ENCODE measurements at places on chromosomes 5 and 9.

DNA sequence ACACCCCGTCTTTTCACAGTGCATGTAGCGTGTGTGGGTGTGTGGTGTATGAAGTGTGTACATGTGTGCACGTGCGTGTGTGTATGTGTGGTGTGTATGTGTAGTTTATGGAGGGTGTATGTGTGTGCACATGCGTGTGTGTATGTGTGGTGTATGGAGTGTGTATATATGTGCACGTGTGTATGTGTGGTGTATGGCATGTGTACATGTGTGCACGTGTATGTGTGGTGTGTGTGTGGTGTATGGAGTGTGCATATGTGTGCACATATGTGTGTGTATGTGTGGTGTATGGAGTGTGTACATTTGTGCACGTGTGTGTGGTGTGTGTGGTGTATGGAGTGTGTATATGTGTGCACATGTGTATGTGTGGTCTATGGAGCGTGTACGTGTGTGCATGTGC, 13.2 kb downstream of the MYMK start:
- no peak for DNase-seq

DNA sequence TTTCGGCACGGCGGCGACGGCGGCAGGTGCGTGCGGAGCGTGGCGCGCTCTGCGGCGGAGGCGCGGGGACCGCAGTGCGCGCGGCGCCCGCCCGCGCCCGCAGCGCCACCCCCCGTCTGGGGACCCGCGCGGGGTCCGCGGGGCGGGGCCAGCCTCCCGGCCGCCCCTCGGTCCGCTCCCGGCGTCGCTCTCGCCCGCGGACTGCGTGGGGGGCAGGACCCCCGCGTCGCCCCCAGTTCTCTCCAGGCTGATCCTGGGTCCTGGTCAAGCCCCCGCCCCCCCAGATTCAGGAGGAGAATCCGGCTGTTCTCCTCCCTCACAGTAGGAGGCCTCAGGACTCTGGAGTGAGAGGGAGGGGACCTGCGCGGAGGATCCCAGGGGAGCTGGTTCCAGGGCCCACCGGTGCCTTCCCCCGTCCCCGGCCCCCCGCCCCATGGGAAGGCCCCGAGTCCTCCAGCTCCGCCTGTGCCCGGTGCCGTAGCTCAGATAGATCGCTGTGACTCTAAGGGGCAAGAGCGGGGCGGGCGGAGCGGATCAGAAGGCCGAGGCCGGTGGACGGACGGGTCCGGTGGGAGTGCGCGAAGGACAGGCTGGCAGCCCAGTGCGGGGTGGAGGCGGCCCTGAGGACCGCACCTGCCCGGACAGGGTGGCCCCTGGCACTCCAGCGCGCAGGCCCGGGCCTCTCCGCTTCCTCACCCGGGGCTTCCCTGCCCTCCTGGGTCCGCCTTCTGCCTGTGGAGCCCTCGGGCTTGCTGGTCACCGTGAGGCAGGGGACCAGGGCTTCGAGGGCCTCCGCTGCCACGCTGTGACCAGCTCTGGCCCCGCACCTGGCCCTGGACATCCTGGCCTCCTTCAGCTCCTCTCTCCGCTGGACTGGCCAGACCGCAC, at the start of gene RNF208:
Gene RNF208, minus strand, starts transcription at position 51 of the 888 bp plus-strand sequence. CDS start 1,028 bp downstream, outside the sequence.
- DNase-seq, result no peak

- no peak for DNase-seq
Observed at GRCh38 chr9:31996331-31996730, 388.1 kb upstream of the ACO1 start.

GRCh38 chr9:4509590-4509984, 19.3 kb downstream of the SLC1A1 start:
- DNase-seq, result no peak

- no peak for DNase-seq
Observed at GRCh38 chr5:91408710-91409109, 25.6 kb upstream of the ARRDC3 start.

DNA sequence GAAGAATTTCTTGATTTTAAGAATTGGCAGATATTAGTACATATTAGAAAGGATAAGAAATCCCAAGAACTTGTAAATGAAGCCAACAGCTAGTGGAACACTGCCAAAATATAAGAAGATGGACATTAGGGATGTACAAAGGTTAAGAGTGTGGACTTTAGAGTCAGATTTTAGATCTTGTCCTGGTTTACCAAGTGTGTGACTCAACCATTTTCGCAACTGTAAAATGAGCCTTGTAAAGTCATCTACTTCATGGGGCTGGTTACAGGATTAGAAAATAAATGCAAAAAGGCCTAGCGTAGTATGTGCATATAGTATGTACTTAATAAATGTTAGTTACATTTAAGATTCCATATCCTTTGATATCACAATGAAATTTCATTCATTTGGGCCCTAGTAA, 260.0 kb downstream of the RAB3C start:
- DNase-seq, result no peak

GRCh38 chr5:43068037-43068436, 27.9 kb upstream of the ANXA2R start:
- no peak for DNase-seq

DNA sequence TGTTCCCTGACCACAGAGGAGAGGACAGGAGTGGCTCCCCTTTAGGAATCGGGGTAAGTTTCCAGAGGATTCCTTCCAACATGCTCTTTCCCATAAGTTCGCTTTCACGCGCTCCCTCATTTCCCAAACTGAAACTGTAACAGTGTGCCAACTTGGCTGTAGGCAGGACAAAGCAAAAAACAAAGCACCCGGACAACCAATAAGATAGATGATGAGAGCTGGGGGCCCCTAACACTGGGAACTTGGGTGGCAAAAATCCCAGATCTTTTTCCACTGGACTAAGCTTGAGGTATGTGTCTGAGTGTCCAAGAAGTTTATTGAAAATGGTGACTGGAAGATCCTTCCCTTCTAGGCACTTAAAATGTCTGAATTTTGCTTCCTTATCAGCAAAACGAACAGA, 258.7 kb upstream of the IL12B start:
- DNase-seq, result no peak

DNA sequence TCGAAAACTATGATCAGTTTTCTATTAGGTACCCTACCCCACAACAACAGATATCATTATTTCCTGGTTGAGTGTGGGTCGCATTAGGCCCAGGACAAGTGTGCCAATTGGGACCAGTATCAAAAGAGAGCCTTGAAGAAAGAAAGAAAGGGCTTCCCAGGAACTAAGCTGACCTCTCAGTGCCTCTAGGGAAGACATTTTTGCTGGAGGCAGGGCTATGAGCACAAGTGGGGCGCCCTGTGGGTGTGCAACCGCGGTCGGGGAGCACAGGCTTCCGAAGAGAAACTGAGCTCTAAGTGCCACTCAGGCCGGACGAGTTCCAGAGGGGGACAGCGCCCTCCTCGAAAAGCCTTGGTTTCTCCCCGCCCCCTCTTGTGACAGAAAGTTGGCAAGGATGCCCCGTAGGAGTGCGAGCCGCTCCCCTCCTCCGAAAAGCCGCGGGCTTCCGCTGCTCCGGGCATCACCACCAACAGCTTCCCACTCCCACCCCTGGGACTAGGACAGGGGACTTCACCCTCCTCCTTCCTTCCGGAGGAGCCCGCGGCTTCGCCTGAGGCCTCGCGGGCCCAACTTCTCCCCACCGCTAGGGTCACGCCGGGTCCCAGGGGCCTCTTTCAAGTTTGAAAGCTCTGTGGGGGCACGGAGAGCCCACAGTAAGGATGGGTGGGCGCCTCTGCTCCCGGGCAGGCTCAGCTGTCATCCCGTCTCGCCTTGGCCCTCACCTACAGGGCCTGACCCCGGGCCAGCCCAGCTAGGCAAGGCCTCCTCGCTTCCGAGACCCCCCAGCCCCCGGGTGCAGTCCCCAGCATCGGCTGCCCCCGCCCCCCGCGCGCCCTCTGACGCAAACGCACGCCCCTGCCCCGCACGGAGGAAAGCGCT, 2.0 kb downstream of the NR2F1-AS1 start:
- DNase-seq, result no peak

- DNase-seq, result peak; percentile 46
Observed at GRCh38 chr5:13976867-13977830, 32.7 kb upstream of the DNAH5 start.

DNA sequence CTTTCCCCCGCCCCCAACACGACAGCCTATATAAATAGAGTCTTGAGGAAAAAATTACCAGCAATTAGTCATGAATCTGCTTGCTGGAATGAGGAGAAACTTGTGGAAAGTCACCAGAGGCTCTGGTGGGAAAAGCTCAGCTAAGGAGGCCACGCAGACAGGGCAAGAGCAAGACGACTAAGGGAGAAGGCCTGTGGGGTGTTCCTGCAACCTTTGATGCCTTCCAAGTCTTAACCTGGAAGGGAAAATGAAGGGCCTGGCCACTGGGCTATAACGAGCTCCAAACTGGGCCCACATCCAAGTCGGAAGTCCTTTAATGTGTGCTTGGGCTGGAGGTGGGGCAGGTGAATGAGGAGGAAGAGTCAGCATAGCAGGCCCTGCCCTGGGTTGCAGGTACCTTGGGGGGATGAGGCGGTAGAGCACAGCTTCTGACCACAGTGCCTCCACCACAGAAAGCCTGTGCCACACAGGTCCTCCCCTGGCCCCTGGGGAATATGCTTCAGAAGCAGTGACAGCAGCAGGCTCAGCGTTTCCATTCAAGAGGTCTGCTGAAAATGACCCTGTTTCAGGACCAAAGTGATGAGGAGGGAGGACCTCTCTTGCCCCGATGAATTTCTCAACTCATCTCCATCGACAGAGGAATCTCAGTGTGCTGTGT, 92.8 kb upstream of the LRRTM2 start:
- no peak for DNase-seq
